ENCODE measurements at places on chromosomes 12 and 14.

DNA sequence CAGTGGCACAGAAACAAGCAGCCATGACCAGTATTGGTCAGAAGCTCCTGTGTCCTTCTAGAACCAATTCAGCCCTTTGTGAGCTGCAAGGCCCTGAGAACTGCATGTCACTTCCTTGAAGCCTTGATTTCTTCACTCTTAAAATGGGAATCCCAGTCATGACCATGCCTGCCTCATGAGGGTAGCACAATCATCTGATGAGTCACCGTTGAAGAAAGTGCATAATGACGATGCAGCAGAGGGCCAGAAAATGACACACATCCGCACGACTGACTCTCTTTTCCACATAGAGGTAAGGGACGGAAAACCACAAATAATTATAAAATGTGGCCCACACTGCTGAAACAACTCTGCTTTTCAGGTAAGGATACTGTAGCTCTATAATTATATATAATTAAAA lies 777.4 kb downstream of the BCL11B start:
- DNase-seq, result no peak

- no peak for DNase-seq
Observed at GRCh38 chr14:101005447-101005846, 101.9 kb upstream of the RTL1 start.

DNA sequence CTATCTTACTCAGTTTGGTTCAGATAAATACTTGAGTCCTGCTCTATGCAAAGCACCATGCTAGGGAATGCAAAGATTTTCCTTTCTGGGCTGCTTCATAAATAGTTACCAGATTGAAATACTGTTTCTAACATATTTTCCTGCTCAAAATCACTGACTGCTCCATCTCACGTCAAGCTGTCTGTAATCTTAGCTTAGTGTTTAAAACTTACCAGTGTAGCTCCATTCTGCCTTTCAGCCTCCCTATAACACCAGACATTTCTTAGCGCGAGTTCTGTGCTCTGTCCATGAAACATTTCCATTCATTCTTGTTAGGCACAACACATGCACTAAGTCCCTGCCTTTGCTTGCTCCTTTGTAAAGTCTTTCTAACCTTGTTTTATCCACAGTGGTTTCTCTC lies 129.4 kb downstream of the NPAS3 start:
- no peak for DNase-seq

- no peak for DNase-seq
Observed at GRCh38 chr14:99779751-99780150, 13.5 kb upstream of the EML1 start.

GRCh38 chr14:93994919-93995682 lies 2.0 kb upstream of the CCDC197 start:
- DNase-seq, result no peak

DNA sequence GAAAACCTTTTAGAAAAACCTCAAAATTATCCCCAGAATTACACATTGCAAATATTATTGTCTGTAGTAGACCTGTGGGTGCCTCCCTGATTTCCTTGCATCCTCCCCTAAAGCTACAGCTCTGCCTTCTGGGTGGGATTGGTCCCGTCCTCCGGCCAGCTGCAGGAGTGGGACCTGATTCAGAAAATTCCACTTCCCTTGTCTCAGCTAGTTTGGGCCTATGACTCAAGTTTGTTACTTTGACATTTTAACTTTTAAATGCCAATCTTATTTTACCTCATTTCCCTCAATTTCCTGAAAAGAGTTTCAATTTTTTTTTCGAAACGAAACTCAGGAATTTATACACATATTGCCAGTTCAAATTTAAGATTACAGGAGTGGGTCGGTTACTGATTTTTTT lies 13.2 kb upstream of the SLC41A2 start:
- no peak for DNase-seq

- DNase-seq, result no peak
Observed at GRCh38 chr14:23829736-23830471, 123.7 kb upstream of the DHRS4 start.

- no peak for DNase-seq
Observed at GRCh38 chr12:110073049-110073831, 24.9 kb upstream of the C12orf76 start.

DNA sequence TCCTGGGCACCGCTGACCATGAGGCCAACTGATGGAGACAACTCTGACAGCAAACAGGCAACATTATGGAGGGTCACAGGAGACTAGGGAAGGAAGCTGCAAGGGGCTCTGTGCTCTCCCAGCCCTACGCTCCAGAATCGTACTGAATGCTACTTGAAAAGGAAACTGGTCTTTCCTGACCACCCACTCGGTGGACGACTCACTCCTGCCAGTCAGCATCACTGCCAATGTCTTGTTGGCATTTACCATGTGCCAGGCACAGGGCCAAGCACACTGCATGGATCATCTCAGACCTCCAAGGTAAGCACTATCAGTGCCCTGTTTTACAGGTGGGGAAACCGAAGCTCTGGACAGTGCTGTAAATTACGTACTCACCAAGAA lies 38.0 kb downstream of the CCDC85C start:
- DNase-seq, result no peak

DNA sequence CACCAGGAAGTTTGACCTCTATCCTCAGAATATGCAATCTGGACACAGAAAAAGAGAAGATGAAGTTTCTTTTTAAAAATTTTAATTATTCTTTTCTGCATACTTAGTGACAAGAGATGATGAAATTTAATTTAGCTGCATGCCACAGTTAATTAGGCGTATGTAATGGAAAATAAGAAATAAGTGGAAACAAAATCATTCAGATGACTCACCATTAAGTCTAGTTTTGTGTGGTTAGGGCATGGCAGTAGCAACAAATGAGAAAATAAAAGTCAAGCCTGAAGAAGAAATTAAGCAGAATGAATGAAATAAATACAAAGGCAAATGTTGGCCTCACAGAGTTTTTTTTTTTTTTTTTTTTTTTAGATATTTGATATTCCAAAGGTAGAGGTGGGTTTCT lies 30.9 kb upstream of the KLRD1 start:
- no peak for DNase-seq
